ENCODE measurements at places on chromosomes 5 and 9. TPM values are rescaled to one million over a fixed set of nuclear protein-coding genes. Genes with fewer than 3 reads are reported as not detected.

DNA sequence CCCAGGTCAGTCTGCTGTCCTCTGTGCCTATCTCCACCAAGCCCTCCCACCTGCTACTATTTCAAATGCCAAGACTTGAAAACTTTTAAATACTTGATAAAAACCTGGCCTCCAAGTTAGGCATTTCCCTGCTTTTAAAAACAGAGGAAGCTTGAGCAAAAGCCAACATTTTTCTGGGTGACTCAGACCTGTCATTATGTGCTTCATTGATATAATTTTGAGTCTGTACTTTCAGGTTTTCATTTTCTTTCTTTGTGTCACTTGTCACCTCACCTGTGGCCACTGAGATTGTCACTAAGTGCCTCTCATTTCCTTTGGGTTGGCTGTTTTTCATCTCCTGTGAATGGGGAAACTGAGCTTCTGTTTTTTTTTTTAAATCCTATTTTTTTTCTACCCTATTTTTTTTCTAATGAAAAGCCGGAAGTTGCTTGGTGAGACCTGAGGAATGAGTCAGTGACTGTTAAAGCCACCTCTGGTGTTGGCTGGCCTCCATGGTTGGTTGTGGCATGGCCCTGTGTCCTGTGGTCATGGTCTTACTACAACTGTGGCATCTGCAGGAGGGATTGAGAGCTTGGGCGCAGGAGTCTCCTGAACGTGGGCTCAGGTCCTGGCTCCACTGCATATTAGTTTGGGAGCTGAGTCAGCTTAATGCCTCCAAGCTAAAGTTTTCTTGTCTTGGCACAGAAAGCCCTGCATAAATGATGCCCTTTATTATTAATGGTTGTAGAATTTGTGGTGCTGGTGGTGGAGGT lies 56.7 kb downstream of the ARHGAP26 start:
- peak overlapping the region; percentile 80 for H3K27ac ChIP-seq
- H3K4me1 ChIP-seq, result peaks cover 51% of the 10 kb centered on the region
- H3K4me3 ChIP-seq, result no peak overlapping the region
- no peaks in the 10 kb centered on the region for H3K36me3 ChIP-seq

DNA sequence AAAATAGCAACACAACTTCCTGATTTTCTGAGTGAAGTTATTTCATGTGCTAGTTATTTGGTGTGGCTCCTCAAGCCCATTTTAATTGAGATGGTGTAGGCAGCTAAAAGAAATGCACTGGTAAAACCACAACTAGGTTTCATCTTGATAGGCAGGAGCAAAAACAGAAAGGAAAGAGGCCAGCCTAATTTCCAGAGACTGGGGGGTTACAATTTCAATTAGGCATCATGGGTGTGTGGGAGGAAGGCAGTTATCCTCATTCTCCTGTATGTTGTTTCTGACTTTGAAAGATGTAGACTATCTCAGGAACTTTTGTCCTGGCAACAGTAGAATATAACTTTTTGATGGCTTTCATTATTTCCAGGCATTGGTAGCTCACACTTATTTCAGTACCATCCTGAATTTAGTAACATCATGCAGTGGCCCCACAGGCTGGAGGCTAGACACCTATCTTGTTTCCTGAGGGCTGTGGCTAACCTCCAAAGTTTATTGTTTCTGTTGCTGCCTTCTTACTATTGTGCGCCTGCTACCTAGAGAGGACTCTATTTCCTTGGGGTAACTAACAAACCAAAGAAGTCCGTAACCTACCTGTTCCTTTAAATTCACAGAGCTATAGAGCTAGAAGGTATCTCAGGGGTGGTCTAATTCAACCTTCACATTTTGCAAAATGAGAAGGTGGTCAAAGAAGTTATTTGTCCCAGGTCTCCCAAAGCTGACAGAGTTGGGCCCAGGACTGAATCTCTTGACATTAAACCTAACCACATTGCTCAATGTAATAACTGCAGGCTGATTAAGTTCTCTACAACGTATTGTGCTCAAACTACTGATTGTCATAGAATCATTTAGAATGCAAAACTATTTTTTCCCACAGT lies 42.4 kb downstream of the FYB1 start:
- no peaks in the 10 kb centered on the region for H3K4me1 ChIP-seq
- H3K36me3 ChIP-seq, result no peaks in the 10 kb centered on the region
- no peaks in the 10 kb centered on the region for H3K27me3 ChIP-seq
- DNase-seq, result no peak

GRCh38 chr9:70610287-70610644 lies 195.8 kb upstream of the KLF9 start:
- no peaks in the 10 kb centered on the region for H3K36me3 ChIP-seq
- H3K27ac ChIP-seq, result no peak overlapping the region
- peaks cover 16% of the 10 kb centered on the region for H3K4me1 ChIP-seq

DNA sequence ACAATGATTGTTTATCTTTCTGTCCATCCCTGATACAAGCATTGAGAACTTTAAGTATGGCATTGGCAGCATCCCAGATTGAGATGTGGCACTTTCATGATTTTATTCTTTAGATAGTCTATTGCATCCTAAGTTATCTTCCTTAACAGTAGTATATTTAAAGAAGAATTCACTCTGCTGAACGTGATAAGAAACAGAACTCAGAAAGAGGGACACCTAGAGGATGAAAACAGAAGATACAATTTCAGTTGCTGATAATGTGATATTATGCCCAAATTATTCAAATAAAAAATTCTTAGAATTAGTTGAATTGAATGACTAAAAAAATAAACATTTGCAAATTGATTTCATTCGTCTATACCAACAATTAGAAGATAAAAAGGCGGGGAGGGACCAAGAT lies 218.1 kb upstream of the DMRTA1 start:
- H3K27ac ChIP-seq, result no peak overlapping the region
- H3K4me3 ChIP-seq, result no peak overlapping the region
- DNase-seq, result no peak
- no peaks in the 10 kb centered on the region for H3K4me1 ChIP-seq
- no peaks in the 10 kb centered on the region for H3K27me3 ChIP-seq

DNA sequence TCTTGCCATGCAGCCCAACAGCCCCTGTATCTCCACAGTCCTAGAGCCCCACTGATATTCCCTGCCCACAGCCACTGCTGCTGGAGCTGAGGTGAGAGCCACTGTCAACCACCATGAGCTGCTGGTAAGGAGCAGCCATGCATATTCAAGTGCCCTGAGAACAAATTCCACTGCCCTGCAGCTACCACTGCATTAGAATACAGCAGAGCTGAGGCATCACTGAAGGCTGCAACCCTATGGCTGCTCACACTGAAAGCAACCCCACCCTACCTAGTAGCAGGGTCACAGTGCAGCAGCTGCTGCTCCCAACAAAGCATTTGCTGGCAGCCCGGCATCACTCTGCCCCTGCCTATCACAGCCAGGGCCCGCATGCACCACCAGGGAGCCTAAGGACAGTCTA lies 68.6 kb downstream of the SKIC3 start:
- no peaks in the 10 kb centered on the region for H3K4me1 ChIP-seq
- no peaks in the 10 kb centered on the region for H3K36me3 ChIP-seq
- H3K4me3 ChIP-seq, result no peak overlapping the region
- DNase-seq, result no peak

GRCh38 chr9:111939322-111939721 lies 42.7 kb downstream of the UGCG start:
- no peak for DNase-seq
- H3K36me3 ChIP-seq, result no peaks in the 10 kb centered on the region
- no peak overlapping the region for H3K27ac ChIP-seq
- no peak overlapping the region for H3K4me3 ChIP-seq
- peaks cover 11% of the 10 kb centered on the region for H3K4me1 ChIP-seq

DNA sequence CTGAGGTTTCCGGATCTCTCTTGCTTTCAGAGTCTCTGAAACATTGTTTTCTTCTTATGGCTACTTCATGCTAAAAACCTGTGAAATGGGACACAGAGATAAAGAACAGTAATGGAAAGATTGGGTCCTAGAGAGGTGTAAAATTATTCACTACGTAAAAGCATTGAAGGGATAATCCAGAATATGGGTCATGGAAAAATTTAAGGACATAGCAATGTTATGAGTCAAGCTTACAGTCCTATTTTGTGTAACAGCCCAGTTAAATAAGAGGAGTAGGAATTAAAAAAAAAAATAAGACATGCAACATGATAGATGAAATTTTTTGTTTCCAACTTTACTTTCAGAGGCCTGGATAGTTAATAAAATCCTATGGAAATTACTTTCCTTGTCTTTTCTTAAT lies 61.9 kb upstream of the ELL2 start:
- DNase-seq, result no peak
- H3K27me3 ChIP-seq, result no peaks in the 10 kb centered on the region
- H3K27ac ChIP-seq, result no peak overlapping the region
- H3K36me3 ChIP-seq, result no peaks in the 10 kb centered on the region
- no peaks in the 10 kb centered on the region for H3K4me1 ChIP-seq

DNA sequence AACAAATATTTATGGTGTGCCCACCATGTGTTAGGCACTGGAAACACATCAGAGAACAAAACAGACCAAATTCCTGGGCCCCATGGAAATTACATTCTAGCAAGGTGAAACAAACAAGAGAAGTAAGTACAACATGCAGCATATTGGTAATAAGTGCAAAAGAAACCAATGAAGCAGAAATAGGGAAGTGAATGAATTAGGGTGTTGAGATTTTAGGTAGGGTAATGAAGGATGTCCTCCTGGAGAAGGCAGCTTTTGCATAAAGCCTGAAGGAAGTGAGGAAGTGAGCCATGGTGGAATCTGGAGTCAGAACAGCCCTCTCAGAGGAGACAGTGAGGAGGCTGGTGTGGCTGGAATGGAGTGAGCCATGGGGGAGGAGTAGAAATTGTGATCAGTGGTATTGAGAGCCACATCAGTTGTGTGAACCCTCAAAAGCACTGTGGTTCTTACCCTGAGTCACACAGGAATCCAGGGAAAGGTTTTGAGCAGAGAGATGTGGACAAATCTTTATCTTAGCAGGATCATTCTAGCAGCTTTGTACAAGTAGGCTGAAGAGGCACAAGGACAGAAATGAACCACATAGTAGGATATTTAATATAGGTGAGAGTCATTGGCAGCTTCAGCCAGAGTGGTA lies 52.7 kb upstream of the ARL15 start:
- no peak overlapping the region for H3K4me3 ChIP-seq
- peaks cover 22% of the 10 kb centered on the region for H3K4me1 ChIP-seq
- no peak for DNase-seq

DNA sequence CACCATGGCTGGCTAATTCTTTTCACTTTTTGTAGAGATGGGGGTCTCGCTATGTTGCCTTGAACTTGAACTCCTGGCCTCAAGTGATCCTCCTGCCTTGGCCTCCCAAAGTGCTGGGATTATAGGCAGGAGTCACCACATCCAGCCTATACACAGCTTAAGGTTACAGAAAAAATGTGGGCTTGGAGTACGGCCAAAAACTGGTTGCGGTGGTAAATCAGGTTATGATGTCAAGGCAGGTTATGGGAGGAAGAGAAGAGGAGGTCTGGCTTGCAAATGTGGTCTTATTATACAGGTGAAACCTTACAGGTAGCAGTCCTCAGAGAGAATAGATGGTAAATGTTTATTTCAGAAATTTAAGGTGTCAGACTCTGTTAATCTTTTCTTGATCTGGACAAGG lies 30.7 kb upstream of the SYK start:
- H3K4me1 ChIP-seq, result no peaks in the 10 kb centered on the region
- H3K27me3 ChIP-seq, result no peaks in the 10 kb centered on the region
- no peak overlapping the region for H3K27ac ChIP-seq
- no peak overlapping the region for H3K4me3 ChIP-seq
- no peak for DNase-seq
- H3K36me3 ChIP-seq, result no peaks in the 10 kb centered on the region

DNA sequence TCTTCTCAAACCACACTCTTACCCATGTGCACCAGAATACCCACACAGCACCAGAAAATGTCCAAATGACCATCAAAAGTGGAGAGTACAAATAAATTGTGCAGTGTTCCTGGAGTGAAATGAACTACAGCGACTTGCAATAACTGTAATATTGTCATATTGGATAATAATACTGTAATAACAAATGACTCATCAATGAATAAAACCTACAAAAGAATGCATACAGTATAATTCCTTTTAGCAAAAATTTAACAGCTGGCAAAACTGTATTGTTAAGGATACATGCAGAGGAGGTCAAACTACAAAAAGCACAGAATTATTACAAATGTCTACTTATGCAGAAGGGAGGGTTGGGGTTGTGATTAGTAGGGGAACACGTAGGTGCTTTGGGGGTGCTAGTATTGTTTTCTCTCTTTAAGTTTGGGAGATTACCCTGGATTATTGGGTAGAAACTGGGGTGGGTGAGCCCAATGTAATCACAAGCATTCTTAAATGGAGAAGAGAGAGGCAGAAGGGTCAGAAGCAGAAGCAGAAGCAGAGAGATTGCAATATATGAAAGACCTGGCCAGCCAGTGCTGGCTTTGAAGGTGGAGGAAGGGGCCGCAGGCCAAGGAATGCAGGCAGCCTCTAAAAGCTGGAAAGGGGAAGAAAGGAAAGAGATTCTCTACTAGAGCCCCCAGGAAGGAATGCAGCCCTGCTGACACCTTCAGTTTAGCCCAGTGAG lies 21.8 kb downstream of the IRF1 start:
- no peak for DNase-seq
- no peaks in the 10 kb centered on the region for H3K27me3 ChIP-seq
- no peaks in the 10 kb centered on the region for H3K36me3 ChIP-seq
- H3K4me1 ChIP-seq, result peaks cover 19% of the 10 kb centered on the region

GRCh38 chr5:174767670-174768069 lies 43.3 kb downstream of the MSX2 start:
- no peak overlapping the region for H3K27ac ChIP-seq
- no peak for DNase-seq
- no peak overlapping the region for H3K4me3 ChIP-seq
- no peaks in the 10 kb centered on the region for H3K27me3 ChIP-seq

- no peak overlapping the region for H3K27ac ChIP-seq
- no peaks in the 10 kb centered on the region for H3K27me3 ChIP-seq
- no peak for DNase-seq
- no peak overlapping the region for H3K4me3 ChIP-seq
- no peaks in the 10 kb centered on the region for H3K4me1 ChIP-seq
Measured at GRCh38 chr5:153987301-153987700, 51.4 kb downstream of the FAM114A2 start.

DNA sequence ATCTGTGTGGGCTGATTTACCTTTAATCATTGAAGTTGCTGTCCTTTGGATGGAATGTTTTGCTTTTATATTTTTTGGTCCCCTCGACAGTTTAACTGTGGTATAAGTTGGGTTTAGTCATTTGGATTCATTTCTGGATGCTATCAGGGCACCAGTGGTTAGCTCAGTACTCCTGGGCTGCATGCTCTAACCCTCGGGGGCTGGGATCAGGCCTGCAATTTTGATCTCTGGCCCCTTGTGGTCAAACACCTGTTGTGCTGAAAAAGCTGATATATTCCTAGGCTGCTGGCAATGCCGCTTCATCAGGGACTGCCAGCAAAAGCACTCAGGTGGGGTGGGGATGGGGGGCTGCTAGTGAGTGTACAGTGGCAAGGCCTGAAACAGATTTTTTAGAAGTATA lies 440.4 kb upstream of the RIOK2 start:
- DNase-seq, result no peak

- H3K4me1 ChIP-seq, result peaks cover 10% of the 10 kb centered on the region
- H3K36me3 ChIP-seq, result no peaks in the 10 kb centered on the region
- H3K27ac ChIP-seq, result peak overlapping the region; percentile 99
Measured at GRCh38 chr9:19231904-19232822, 1.7 kb downstream of the DENND4C start.

The STKLD1 gene
- total RNA-seq, result 20.9 TPM

The PCDHA4 gene
- 3.4 TPM for total RNA-seq

The PLGRKT gene
- total RNA-seq, result 9.5 TPM

The RNF208 gene
- total RNA-seq, result 3.0 TPM

The SLC4A9 gene
- 0.81 TPM for total RNA-seq

The MROH2B gene
- 31.3 TPM for total RNA-seq

The SELENOP gene
- 125 TPM for total RNA-seq

The EQTN gene
- total RNA-seq, result 10.5 TPM

The TIFAB gene
- 0.16 TPM for total RNA-seq

The FYB1 gene
- 2.5 TPM for total RNA-seq

The C5 gene
- 5.1 TPM for total RNA-seq

The CRB2 gene
- total RNA-seq, result 0.63 TPM

The PTGDS gene
- total RNA-seq, result 5,554 TPM

The CDH18 gene
- 10.7 TPM for total RNA-seq

All from testis (tissue), 5 donors.